G401 (cell line): ENCODE measurements at places on chromosomes 1 and 21.

GRCh38 chr1:1986451-1987141 is 17.0 kb downstream of the CFAP74 start:
- no peak for DNase-seq

DNA sequence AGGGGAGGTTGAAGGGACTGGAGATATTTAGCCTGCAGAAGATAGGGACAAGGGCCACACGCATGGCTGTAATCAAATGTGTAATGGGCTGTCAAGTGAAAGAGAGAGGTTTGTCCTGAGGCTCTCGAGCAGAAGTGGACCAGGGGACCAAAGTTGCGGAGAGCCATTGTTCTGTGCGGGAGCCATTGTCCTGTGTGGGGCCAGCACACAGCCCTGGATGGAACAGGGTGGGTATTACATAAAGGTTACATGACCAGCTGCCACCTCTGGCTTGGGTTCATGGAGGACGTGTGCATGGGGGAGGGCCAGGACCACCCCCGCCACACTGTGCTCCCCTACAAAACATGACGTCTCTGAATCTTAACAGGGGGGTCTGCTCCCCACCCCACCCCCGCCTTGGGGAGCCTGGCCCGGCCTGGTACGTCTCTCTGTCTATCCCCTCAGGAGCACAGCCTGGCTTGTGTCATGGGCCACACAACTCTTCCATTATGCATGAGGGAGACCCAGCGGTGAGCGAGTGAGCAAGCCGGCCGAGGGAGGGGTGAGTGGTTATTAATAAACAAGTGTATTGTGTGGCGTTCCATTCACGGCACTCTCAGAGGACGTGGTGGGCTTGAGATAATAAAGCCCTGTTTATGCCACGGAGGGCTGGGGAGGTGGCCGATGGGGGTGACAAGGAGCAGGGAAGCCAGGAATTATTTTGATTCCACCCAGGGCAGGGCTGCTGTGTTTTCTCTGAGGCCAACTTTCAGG is at the start of gene NFASC:
Gene NFASC (plus strand): TSS at position 703 of the 753 bp plus-strand sequence. CDS start 73,454 bp downstream, outside the sequence.
- no peak for DNase-seq

DNA sequence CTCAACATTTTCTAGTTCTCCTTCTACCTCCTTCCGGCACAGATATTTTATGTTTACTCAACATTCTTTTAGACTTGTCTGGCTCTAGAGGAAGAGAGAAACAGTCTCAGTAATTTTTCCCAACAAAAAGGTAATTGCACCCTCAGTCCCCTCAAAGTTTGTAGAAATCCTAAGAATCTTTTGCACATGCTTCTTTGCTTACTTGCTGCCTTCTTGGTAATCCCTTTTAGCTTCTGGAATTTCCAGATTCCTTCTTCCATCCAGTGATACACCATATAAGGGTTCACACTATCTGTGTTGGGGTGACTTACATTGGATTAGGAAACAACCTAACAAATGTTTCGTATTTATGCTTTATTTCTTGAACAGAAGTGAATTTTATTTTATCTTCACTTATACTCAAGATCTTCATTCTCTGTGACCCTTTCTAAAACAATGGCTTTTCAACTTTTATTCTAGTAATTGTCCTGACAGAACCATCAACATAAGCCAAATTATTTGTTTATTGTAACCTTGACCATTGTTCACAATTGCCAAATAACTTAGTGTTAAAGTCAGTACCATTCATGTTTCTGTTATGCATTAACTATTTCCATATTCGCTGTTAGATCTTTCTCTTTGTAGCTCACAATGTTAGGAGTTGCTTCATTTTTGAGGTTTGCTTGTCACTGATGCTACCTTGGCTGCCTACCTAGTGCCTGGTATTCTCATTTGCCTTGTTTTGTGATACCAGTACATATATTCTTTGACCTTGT is 238.1 kb downstream of the HMCN1 start:
- no peak for DNase-seq

DNA sequence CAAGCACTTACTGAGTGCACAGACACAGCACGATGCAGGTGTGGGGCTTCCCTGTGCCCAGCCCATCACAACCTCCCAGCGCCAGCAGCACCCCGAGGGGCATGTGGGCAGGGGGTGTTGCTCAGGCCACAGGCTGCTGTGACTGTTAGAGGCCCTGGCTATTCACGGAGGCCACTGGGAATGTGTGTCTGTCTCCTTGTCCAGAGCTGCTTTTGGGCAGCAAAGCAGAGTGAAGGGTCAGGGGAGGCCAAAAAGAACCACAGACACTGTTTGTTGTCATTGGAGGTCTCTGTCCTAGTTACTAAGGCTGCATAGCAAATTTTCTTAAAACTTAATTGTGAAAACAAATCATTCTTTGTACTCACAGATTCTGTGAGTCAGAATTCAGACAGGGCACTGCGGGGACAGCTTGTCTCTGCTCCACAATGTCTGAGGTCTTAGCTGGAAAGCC is 49.6 kb downstream of the TNFRSF8 start:
- peak; percentile 25 for DNase-seq

DNA sequence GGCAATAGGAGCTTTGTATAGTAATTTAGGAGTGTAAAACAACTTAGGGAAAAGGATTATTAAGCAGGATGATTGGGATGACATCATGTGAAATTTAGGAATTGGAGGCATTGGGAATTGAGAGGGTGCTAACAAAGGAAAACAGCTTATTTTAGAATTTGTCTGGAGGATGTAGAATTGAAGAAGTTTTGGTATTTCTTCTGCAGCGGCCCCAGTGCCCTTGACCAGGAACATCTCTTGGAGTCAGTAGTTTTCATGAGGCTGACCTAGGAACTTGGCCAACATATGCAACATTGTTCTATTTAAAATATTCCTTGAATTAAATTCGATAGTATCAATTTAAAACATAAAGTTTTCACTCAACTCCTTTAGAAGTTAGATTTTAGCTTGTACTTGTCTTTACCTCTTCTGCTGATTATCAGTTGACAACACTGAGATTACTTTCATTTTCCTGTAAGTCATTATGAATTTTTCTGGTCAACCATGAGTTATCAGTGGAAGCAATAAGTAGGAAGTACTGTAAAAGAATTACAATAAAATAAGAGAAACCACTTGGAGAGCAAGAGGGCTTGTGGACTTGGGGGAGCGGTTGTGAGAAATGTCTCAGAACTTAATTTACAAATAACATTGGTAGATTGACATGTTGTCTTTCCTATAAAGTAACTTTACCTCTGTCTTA is 52.8 kb downstream of the DYRK1A start:
- DNase-seq: no peak
